ENCODE measurements at places on chromosomes 5 and 9.

- peak; percentile 10 for DNase-seq
Observed at GRCh38 chr9:32398207-32398606, 13.8 kb downstream of the ACO1 start.

DNA sequence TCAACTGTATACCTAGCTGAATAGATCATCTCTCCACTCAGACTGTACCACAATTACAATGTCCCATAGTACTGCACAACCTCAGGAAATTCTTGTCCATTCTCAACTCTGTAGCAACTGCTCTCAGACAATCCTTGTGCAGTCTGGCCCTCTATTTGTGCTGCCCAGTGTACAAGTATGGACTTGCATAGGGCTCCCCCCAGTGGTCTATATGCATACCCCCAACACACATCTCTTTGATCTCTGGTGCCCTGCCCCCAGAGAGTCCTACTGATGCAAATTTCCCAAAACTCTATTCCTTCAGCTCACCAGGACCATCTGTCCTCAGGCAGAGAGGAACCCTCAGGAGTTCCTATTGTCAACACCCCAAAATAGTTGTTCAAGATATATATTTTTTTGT lies 205.3 kb downstream of the SLCO4C1 start:
- DNase-seq: no peak

GRCh38 chr9:4308482-4308881 lies 8.6 kb upstream of the GLIS3 start:
- DNase-seq: no peak

- no peak for DNase-seq
Observed at GRCh38 chr9:112311497-112311896, 21.9 kb downstream of the PTBP3 start.

DNA sequence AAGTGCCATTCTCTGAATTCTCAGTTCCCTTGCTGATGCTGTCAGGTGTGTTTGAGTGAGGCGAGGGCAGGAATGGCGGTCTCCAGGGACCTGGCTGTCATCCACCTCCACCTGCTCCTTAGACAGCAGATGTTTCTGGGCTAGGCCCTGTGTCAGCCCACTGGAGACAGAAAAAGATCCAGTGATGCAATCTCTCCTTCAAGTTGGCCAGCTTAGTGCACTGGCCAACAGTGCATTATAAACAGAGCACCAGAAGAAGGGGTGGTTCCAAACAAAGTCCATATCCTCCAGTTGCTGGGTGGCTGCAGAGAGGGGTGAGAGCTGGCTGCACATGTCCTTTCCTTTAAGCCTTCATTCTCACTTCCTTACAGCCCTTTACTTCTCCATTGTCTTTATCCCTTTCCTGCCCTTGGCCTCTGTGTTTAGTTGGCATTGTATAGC lies 26.5 kb downstream of the NANS start:
- no peak for DNase-seq

- DNase-seq: no peak
Observed at GRCh38 chr9:124389146-124389939, 25.9 kb downstream of the PSMB7 start.

- no peak for DNase-seq
Observed at GRCh38 chr5:115374057-115374775, 77.8 kb upstream of the CCDC112 start.

DNA sequence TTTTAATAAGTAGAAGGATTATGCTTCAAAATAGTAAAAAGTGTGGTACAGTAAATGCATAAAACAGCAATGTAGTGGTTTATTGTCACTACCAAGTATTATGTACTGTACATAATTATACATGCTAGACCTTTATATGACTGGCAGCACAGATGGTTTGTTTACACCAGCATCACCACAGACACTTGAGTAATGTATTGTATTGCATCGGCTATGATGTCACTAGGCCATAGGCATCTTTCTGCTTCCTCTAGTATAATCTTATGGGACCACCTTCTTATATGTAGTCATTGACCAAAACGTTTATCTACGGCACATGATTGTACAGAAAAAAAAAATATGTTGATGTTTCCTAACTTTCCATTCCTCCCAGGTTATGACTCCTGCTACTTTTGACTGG lies 31.9 kb upstream of the SSBP2 start:
- no peak for DNase-seq

- no peak for DNase-seq
Observed at GRCh38 chr9:70003901-70004714, 39.5 kb upstream of the MAMDC2 start.

DNA sequence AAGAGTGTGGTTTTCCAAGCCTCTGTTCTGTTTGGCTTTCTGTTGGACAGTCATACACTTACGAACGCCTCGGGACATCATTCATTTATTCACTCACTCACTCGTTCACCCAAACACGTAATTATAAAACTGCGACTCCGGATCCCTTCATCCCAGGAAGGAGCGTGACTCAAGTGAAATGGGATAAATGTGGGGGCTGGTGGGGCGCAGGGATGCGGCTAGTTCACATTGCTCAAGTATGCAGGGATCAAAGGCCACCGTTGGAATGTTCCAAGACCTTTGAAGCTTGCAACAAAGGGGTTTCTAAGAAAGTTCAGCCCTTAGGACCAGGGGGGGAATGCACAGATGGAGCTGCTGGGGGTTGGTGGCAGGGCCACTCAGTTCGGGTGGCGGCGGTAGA lies 64.2 kb downstream of the CFAP77 start:
- DNase-seq: no peak

DNA sequence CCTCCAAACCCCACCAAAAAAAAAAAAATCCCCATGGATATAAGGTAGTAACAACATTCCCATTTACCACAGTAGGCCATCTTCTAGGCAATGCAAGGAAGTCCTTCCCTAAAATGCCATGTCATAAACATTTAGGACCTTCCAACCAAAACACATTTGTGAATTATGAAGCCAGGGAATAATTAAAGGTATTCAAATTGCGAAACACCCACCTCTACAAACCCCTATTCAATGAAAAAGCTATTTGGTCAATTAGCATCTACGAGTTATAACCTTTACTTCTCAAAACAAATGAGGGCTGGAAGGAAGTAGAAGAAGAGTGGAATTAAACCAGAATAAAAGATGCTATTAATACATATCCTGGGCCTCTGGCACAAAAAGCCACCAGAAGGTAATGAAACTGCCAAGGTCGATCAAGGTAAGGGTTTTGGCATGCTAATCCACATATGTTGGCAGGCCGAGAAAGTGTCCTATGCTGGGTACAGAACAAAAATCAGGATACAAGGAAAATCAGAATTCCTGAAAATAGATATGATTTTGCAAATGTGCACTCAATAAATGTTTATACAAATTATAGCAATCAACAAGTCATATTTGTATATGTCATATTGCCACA lies 47.7 kb downstream of the MTMR12 start:
- DNase-seq: no peak

DNA sequence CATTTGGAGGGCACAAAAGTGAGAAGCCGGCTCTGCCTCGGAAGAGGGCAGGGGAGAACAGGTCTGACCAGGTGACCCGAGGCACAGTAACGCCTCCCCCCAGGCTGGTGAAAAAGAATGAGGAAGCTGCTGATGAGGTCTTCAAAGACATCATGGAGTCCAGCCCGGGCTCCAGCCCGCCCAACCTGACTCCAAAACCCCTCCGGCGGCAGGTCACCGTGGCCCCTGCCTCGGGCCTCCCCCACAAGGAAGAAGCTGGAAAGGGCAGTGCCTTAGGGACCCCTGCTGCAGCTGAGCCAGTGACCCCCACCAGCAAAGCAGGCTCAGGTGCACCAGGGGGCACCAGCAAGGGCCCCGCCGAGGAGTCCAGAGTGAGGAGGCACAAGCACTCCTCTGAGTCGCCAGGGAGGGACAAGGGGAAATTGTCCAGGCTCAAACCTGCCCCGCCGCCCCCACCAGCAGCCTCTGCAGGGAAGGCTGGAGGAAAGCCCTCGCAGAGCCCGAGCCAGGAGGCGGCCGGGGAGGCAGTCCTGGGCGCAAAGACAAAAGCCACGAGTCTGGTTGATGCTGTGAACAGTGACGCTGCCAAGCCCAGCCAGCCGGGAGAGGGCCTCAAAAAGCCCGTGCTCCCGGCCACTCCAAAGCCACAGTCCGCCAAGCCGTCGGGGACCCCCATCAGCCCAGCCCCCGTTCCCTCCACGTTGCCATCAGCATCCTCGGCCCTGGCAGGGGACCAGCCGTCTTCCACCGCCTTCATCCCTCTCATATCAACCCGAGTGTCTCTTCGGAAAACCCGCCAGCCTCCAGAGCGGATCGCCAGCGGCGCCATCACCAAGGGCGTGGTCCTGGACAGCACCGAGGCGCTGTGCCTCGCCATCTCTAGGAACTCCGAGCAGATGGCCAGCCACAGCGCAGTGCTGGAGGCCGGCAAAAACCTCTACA lies 11.8 kb downstream of the QRFP start:
- DNase-seq: peak; percentile 64

GRCh38 chr5:102511666-102512065 lies 12.9 kb upstream of the SLCO6A1 start:
- DNase-seq: peak; percentile 36
